ENCODE measurements at places on chromosomes 16 and 17.

GRCh38 chr16:57473176-57473840 lies 10.8 kb downstream of the POLR2C start:
- DNase-seq: no peak

- no peak for DNase-seq
Observed at GRCh38 chr16:22937169-22937568, 123.2 kb downstream of the HS3ST2 start.

DNA sequence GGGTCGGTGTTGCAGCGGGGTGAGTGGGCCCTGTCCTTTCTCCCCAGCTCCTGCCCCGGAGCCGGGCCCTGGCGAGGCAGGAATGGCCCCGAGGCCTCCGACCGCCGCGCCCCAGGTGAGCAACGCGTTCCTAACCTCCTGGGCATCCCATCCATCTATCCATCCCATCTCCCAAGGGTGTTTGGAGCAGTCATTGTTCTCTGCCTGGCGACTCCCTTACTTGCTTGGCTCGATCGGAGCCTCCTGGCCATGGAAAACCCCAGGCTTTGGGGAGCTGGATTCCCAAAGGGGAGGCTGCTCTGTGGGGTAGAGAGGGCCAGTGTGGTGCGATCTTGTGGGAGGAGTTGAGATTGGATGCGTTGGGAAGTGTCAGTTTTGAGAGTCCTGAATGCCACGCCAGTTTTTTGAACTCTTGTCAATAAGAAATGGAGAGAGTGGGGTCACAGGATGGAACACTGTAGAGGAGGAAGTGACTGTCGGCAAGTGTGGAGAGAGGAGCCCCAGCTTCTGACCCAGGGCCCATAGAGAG lies 684 bp downstream of the ZFP90 start:
- DNase-seq: no peak

DNA sequence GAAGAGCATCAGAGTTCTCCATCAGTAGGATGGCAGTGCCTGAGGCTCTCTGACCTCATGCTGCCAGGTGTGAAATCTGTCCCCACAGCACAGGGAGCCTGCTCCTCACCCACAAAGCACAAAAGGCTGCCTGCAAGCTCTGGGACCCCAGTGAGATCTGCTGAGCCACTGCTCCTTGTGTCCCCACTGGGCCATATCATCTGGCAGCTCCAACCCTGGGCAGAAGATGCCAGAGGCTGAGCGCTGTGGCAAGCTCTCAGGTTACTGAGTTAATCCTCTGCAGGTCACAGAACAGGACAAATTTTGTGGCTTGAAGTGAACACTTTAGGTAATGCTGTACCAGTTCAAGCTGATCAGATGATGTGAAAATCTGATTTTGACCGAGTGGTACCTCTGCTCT lies 26.7 kb upstream of the ERN1 start:
- DNase-seq: no peak

DNA sequence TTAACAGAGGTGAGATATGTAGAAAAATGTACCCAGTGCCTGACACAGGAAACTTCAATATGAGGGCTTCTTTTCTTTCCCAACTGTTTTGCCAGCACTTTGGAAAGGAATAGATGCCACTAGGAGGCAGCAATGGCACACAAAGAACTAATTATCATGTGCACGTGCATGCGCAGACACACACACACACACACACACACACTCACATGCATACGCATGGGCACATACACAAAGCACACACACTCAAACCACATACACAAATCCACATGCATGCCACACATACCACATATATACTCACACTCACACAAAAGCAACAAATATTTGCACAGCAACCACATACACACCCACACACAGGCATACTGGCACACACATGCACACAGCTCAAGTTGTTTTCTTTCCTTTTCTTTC lies 8.8 kb upstream of the CEP112 start:
- peak; percentile 31 for DNase-seq

- no peak for DNase-seq
Observed at GRCh38 chr17:43396491-43397060, 2.2 kb upstream of the ARL4D start.

DNA sequence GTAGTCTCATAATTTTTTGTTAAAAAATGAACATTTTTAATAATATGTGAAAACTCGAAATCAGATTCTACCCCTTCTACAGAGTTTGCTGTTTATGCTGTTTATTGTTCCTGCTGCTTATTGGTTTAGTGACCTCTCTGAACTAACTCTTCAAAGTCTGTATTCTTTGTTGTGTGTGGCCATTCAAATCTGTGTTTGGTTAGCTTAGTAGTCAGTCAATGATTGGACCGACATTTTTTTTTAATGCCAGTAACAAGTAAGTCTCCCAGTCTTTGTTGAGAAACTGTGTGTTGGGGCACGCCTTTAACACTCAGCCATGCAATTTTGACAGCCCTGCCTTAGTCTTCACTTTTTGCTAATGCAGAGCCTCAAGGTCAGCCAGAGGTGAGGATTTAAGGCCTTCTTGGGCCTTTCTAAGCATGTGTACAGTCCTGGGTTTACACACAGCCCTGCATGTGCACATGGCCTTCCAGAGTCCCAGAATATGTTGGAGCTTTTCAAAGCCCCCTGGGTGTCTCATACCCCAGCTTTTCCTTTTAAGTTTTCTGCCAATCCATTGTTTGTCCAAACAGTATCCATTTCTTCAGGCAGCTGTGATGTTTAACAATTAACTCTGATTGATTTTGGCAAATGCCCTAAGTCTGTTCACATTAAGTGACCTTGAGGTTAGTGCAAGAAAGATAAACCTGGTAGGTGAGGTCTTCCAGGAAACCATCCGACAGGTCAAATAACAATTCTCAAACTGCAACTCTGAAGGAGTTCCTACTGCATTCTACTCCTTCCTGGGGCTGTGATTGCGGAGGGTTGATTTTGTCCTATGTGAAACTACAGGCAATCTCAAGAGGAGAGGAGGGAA lies 389.3 kb downstream of the PMP22 start:
- DNase-seq: no peak

GRCh38 chr17:68301438-68301959 lies 10.2 kb downstream of the ARSG start:
- no peak for DNase-seq

DNA sequence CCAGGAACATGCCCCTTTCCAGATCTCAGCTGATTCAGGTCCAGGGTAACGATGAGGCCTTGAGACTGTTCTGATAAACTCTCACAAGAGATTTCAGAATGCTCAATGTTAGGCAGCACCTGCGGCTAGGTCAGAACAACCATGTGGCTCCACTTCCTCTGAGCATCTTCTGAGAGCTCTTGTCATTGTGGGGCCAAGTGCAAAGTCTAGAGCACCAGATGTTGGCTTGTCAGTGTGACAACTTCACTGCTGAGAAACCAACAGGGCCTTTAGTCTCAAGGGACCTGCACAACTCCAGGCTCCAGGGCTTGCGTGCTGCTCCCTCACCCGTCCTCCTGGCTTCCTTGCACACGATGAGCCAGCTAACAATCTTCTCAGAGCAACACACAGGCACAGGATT lies 29.0 kb downstream of the FCSK start:
- no peak for DNase-seq

- DNase-seq: no peak
Observed at GRCh38 chr17:58324056-58324408, 4.6 kb downstream of the TSPOAP1 start.

DNA sequence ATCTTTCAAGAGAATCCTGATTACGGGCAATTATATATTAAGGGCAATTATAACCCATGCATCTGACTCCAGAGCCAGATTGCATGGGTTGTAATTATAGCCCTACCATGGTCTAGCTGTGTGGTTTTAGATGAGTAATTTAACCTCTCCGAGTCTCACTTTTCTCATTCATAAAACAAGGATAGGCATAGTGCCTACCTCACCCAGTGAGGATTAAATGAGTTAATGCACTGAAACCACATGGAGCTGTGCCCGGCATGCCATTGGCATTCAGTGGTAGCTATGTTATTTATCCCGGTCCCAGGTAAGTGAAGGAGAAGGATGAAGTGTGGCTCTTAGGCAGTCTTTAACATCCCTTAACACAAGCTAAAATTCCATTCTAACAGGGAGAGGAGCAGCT lies 6.3 kb downstream of the SNX20 start:
- DNase-seq: no peak

DNA sequence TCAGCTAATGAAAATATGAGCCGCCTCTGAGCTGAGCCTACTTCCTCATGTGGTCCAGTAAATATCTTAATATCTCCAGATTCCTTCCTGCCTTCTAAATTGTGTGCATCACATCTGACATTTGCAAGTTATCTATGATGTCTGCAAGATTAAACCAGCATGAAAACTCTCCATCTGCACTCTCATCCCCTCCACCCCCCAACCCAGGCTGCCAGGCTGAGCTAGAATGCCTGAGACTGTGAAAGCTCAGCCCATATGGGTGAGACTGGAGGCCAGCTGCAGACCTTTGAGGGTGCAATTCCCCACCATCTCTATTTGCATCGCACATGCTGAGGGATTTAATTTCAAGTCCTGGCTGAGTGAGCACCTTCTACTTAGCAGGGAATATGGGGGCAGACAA lies 82.8 kb downstream of the ASIC2 start:
- DNase-seq: no peak

DNA sequence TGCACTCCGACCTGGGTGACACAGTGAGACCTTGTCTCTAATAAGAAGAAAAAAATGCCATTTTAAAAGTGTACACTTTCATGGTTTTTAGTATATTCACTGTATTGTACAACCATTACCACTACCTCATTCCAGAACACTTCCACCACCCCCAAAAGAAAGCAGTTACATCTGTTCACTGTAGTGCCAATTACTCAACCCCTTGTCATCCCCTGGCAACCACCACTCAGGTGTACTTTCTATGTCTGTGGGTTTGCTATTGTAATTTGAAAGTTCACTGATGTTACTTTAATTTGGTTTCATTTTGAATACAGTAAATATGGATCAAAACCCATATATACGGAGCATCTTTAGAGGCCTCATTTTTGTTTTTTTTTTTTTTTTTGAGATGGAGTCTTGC lies 6.1 kb downstream of the ZG16 start:
- DNase-seq: no peak

GRCh38 chr16:73068541-73069401 lies 20.8 kb upstream of the ZFHX3 start:
- no peak for DNase-seq

DNA sequence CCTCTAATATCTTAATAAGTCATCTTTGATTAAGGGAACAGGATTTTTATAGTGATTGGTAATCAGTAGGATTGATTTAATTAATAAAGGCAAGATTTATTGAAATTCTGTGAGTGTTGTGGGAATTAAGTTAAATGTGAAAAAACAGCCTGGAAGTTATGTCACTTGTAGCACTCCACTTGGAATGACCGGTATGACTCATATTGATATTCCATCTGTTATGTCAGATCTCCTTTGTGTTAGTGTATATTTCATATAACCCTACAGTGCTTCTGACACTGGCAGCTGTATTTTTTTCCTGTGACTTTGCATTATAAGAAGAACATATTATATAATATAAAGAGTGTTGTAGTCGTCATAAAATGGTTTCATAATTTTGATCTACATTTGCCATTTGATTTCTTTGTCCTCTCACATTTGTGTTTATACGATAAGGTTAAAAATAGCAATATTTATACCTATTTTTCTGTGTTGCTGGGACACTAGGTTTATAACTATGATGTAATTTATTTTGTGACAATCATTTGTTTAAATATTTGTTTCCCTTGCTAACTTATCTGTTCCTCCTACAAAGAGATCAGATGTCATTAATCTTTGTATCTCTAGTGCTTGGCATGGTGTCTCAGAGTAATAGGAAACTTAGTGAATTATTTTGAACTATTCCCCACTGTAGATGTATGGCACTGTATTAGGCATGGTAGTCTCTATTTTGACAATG lies 249.0 kb downstream of the BCAS3 start:
- no peak for DNase-seq

DNA sequence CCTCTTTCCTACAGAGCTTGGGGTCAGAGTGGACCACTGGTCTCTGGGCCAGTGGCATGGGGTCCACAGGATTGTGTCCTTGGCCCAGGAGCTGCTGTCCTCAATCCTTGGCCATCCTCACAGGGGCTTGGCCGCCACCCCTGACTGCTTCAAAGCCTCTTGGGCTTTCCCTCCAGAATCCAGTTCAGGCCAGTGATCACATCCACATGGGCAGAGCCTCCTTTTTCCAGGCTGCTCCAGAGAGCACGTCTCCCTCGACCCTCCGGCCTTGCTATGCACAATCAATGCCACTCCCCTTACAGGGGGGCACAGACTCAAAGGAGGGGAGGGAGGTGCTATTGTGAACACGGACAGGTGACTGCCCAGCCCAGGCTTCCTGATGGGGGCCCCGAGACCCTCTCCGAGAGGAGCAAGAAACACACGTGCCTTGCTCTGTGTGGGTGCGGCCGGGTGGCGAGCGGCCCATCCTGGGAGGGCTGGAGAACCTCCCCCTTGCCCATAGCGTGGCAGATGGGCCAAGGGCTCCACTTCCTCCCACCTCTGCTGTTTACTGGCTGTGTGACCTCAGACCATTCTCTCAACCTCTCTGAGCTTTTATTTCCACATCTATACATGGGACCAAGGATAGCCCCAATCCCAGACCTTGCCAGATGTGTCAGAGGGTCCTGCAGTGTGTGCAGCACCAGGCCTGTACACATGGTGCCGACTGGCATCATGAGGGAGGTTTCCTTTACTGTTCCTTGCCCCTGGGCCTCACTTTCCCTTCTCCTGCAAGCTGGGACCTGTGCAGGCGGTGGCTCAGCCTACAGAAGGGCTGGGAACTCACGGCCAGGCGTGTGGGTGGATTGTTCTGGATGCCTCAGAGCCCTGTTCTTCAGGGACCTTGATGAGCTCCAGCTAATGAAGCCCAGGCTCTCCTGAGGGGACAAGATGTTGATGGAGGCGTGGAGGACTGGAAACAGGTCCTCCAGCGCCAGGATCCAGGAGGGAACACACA lies 229.0 kb upstream of the GSE1 start:
- no peak for DNase-seq

GRCh38 chr16:86994651-86995171 lies 322.5 kb downstream of the C16orf95 start:
- no peak for DNase-seq

DNA sequence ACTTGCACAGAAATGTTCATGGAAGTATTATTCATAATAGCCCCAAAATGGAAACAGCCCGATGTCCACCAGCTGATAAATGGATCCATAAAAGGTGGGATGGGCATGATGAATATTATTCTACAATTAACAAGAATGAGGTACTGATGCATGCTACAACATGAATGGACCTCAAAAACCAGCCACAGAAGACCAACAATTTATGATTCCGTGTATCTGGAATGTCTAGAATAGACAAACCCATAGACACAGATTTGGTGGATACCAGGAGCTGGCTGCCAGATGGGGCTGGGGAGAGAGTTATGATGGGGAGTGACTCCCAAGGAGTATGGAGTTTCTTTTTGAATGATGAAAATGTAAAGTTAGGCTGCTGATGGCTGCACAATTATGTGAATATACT lies 10.8 kb upstream of the NAGLU start:
- no peak for DNase-seq

GRCh38 chr17:80770881-80771611 lies 220.6 kb upstream of the CHMP6 start:
- DNase-seq: no peak

Measured in CD4-positive, CD25-positive, alpha-beta regulatory T cell (primary cell).